SK-N-SH (cell line): ENCODE measurements at places on chromosomes 1 and 21.

DNA sequence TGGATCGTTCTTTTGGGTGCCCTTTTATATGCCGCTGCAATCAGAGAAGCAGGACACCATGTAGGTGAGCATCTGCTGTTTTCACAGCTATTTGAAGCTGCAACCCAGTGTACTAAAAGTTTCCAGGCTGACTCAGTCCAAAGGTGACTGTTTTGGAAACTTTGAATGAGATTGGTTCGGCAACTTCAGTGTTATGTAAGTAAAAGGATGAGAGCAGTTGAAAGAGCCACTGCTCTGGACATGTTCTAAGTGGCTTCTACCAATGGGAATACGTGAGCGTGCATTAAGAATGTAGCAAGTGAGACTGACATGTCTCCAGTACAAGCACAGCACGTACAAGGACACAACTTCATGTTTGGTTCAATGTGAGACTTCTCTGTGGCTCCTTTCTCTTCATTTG is 55.6 kb downstream of the DDR2 start:
- no peak for DNase-seq

GRCh38 chr21:44709426-44710293 is 1.7 kb downstream of the TSPEAR start:
- DNase-seq, result peak; percentile 28

- no peak for DNase-seq
These were observed 21.4 kb downstream of the ARHGAP29 start for GRCh38 chr1:94215955-94216354.

- DNase-seq, result no peak
These were observed 292.4 kb downstream of the PTBP2 start for GRCh38 chr1:97013941-97014340.

DNA sequence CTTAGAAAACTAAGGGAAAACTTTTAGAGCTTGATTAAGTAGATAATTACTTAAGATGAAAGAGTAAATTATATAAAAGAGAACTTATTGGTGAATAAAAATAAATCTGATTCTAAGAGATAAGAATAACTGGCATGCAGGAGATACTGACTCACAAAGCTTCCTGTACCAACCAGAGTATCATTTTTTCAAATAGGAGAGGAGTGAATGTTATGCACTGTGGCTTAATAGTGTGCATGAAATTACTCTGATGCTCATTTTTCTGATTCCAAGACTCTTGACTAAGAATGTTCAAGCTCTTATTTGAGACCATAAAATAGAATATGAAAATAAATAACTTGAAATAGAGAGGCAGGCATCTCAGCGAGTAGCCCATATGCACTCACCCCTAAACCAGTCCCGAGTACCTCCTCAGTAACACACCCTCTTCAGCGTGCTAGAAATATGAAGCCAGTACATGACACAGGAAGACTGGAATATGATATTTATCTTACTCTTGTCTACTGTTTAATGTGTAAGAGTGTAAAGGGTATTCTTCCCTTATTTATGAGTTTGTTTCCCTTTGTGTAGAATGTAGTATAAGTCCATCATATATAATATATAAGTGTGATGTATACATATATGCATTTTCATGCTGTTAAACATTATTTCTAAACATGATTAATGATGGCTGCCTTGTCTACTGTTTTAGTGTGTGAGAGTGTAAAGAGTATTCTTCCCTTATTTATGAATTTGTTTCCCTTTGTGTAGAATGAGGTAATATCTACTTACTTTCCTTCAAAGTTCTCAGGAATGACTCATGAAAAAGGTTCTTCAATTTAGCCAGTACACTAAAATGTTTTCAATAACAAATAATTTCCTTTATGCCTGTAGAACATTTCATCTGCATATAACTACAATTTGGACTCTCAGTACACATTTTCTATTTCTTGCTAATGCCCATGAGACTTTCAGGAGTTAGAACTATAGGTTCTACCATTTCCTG is 99.2 kb upstream of the PALMD start:
- DNase-seq, result no peak

DNA sequence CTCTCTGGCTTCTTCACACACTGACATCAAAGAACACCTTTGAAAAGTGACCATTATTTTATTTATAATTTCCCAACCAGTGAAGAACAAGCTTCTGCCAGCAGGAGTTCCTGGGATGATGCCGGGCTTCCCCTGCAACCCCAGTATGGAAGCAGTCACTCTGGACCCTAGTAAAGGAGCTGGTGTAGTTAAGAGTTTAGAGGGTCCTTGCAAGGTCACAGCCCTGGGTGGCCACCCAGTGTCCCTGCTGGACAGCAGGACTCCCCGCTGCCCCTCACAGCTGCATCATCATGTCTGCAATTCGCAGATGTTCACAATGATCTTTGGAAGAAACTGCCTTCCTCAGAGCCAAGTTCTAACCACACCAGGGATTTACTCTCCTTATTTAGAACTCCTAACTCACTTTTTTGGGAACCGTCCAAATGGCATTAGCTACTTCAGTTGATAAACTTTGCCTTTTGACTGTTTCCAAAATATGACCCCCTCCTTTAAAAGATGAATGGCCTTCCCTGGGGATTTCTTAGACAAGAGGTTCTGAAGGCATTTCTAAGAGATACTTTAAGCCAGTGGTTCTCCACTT is 90.6 kb downstream of the HIVEP3 start:
- no peak for DNase-seq

DNA sequence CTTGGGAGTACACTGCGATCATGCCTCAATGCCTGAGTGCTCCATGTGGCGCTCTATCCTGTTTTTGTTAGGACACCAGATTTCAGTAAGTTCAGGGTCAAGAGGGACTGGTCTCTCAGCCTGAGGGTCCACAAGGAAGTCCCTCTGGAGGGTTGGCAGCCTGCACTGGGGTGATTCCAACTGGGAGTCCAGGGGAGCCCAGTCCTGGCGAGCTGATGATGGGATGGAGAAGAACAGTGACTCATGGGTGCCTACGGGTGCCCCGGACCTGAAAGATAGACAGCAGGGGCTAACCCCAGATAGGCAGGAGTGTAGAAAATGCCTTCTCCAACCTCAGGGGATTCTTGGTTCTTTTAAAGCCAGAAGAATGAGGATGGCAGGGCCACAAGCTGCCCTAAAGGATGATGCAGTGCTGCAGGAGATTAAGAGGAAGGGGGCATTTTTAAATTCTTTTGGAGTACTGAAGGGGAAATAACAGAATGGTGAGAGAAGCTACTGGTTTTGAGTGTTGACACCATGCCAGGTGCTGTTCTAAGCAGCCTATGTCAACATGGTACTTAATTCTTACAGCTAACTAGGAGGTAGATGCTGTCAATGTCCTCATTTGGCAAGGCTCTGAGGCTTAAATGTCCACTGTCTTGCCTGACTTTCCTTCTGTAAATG is 68.4 kb upstream of the TLR5 start:
- no peak for DNase-seq

GRCh38 chr1:5830771-5831599 is 161.2 kb downstream of the NPHP4 start:
- DNase-seq, result peak; percentile 83

DNA sequence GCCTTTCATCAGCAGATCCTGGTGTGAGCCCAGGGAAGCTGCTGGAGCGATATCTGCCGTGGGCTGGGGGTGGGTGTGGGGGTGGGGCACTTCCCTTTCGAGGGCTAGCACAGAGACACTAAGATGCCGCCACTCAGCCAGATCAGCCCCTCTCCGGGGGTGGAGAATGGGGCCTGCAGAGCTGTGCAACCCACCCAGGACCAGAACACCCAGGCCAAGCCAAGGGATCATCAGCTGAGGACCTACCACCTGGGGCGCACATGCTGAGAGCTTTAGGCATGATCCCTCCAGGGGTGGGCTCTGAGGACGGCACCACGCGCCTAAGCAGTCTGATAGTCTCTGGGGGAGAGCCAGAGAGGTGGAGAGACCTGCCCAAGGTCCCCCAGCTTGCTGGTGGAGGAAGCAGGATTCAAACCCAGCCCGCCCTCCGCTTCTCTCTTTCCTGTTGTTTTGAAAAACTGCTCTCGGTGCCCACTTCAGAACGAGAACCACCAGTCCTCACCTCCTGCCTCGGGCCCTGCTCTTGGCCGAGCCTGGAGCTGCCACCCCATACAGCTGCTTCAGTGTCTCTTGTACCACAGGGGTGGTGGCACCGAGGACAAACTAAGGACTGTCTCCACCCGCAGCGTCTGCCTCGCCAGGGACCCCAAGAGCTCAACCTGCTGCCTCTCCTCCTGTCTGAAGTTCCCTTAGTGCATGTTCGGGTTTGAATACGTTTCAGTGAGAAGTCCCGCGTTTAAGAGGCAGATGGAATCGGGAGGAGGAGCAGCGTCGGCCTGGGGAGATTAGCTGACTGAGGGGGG is 39.7 kb upstream of the RUNX3 start:
- no peak for DNase-seq

GRCh38 chr1:163870666-163871065 is 548.9 kb downstream of the NUF2 start:
- no peak for DNase-seq

GRCh38 chr1:55611123-55611522 is 396.0 kb upstream of the USP24 start:
- no peak for DNase-seq

DNA sequence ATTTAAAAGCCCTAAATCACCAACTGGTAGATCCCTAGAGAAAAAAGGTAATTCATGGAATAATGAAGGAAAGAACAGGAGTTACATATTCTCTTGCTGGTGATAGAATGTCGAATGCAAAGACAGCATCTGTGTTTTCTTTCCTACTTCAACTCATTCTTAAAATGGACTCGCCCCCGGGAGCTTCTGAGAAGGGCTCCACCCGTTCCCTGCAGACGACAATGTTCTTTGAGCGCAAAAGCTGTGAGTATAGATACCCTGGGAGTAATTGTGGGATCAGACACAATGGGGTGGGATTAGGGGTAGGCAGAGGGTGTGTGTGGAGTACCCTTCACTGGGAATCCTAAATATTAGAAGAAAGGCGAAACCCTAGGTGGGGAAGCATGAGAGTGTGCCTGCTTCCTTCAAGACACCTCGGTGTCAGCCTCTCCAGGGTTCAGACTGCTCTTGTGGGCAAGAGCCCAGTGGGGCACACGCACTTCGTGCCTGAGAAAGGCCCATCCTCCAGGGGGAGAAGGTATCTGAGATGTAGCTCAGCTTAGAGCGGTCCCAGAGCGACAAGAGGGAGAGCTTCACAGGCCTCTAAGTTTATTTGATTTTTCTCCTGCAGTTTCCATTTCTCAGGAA is 123.3 kb upstream of the DPYD start:
- peak; percentile 19 for DNase-seq

DNA sequence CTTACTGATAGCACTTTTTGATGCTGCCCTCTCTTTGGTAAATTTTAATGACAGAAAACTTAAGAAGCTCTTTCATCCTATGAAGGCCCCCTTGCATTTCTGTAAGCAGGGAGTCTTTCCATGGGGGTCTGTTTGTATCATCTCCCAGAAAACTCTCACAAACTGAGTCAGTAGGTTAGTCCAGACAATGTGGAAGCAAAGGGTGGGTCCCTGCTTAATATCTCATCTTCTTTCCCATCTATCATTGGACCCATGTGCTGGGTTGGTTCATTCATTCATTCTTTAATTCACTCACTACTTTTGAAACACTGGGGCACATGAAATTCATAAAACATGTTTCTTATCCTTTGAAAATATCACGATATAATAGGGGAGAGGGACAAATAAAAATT is 164.3 kb downstream of the NTMT2 start:
- DNase-seq, result no peak

DNA sequence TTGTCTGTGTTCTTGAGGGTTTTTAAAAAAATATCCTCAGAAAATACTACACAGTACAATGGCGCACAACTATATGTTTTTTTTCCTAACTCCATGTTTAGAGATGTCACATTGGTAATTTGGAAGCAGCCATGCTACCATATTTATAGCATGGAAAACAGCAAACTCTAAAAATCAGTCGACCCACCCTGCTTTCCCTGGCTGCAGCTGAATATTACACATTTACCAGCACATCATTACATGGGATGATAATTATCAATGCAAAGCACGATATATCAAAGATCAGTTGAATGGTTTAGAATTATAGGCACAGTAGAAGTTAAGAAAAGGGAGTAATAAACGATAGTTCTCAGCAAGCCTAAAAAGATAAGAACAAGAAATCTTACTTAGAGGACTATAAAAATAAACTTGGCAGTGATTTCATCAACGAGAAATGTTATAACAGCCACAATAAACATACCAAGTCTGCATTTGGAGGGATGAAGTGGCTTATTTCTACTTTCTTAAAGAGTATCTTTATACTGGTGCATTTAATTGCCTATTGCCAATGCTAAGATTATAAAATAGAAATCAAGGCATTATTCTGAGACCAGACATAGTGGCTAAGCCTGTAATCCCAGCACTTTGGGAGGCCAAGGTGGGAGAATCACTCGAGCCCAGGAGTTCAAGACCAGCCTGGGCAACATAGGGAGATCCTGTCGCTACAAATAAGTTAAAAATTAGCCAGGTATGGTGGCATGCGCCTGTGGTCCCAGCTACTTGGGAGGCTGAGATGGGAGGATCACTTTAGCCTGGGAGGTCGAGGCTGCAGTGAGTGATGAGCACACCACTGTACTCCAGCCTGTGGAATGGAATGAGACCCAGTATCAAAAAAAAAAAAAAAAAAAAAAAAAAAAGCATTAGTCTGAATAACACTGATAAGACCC is 43.4 kb downstream of the WDR64 start:
- DNase-seq, result no peak

DNA sequence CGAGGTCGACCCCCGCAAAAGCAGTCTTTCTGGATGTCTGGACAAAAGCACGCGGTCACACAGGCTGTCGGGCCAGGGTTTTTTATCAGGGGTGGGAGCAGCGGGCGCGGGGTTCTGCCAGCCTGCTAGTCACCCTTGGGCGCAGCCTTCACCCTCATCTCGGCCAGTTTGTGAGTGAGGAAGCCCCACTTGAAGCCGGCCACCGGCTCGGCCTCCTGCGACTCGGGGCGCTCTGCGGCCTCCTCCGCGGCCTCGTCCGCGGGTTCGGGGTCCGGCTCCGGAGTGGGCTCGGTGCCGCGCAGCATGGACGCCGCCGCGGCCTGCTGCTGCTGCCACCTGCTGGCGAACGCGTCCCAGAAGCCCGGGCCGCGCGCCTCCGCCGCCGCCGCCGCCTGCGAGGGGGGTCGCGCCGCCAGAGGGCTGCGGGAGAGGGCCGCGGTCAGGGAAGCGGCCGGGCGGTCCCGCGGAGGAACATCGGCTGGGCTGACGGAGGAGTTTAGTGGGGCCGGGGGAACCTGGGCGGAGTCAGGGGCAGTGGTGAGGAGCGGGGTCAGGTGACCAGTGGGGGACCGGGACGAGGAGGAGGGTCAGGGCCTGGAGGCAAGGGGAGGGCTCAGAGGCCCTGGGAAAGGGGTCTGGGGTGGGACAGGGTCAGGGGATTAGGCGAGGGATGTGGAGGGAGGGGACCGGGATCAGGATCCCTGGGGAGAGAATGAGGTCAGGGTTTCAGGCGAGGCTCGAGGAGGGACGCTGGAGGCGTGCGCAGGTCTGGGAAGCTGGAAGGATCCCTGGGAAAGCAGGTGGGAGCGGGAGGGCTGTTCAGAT is 4.5 kb downstream of the C1orf232 start:
- peak; percentile 92 for DNase-seq

- no peak for DNase-seq
These were observed 13.4 kb downstream of the LRRC39 start for GRCh38 chr1:100164702-100165101.
